Stimulated activated CD4-positive, alpha-beta T cell treated with anti-CD3 and anti-CD28 coated beads, TNF-alpha, amount 100 ng/mL, for 4 hours (primary cell): ENCODE measurements at places on chromosomes 1 and 21.

DNA sequence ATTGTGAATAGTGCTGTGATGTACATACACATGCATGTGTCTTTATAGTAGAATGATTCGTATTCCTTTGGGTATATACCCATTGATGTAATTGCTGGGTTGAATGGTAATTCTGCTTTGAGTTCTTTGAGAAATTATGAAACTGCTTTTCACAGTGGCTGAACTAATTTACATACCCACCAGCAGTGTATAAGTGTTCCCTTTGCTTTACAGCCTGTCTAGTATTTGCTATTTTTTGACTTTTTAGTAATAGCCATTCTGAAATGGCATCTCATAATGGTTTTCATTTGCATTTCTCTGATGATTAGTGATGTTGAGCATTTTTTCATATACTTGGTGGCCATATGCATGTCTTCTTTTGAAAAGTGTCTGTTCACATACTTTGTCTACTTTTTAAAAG lies 54.5 kb upstream of the FAM78B start:
- no peak for DNase-seq

- DNase-seq = no peak
Observed at GRCh38 chr1:245804696-245805095, 649.9 kb downstream of the KIF26B start.

DNA sequence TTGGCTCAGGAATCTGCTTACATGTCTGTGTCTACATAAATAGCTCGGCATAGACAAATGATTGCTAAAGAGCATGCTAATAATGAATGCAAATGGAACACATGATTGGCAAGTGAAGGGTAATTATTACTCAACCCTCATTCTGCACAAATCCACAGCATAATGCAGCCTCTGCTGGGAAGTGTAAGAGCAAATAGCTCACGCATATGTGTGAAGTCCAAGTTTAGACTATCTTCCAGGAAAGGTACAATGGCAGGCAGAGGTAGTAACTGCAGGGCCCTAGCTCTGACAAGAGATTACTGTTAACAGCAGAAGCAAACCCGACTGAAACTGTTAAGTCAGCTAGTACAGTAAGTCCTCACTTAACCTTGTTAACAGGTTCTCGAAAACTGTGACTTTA lies 7.0 kb upstream of the IL6R start:
- DNase-seq = no peak

GRCh38 chr21:31260790-31261189 lies 83.3 kb downstream of the TIAM1 start:
- DNase-seq = no peak

- DNase-seq = peak; percentile 21
Observed at GRCh38 chr1:7705048-7705907, 65.8 kb upstream of the VAMP3 start.

DNA sequence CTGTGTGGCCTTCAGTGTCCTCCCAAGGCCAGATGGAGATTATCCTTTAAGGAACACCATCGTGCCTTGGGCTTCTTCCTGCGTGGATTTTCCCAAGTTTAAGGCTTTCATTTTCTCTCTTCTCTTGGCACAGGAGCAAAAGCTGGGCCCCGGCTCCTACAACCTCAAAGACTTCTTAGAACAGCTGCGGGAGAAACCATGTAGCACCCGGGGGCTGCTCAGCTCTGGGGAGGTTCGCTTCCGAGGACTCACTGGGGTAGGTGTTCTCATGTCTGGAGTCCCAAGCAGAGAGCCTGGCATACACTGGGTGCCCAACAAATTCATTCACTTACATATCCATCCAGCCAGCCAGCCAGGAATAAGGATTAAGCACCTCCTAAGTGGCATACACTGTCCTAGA lies 6.6 kb upstream of the TTC22 start:
- DNase-seq = no peak

DNA sequence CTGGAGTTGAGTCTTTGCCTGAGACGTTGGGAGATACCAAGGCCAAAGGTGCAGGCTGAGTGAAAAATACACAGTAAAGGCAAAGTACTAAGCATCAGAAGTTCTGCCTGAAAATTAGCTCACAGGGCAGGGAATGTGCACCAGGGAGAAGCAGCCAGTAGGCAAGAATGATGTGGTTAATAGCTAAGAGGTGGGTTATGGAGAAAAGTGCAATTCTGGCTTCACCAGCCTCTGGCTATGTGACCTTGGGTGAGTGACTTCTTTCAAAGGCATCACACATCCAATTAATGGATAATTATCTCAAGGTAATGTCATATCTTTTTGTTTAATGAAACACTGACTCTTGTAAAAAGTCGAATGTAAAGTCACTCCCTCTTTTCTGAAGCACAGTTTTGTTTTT lies 230.7 kb upstream of the FGGY start:
- no peak for DNase-seq

GRCh38 chr1:151960780-151961513 lies 32.7 kb downstream of the S100A10 start:
- DNase-seq = no peak

DNA sequence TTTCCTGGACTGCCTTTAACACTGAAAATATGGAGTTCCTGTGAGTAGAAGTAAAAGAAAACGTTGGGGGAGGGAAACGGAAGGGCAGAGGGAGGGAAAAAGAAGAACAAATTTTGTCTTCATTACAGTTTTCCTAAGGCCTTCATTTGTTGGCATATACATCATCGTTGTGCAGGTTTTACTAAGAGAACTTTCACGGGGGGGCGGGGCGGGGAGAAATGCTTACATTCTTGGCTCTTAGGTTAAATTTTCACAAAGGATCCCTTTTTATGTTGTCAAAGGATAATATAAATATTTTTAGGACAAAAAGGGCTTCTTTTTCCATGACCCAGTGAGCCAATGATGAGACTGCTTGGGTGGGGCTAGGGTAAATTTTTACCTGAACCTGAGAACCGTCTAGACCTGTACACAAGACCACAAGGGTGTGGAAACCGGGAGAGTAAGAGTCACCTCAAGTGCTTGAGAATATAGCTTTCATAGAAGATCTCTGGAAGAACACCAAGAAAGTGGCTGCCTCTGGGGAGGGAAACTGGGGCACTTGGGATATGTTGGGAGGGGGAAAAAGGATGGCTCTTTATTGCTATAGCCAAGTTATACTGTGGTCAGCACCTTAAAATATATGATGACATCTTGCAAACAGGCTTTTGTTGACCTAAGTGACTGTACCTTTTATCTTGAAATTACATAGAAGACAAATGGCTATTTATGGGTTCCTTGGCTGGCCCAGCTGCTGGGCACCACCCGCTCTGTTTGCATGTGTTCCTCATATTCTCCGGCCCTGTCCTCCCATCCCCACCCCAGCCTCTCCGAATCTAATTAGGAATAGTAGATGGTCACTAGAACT lies 2.0 kb upstream of the UTP25 start:
- DNase-seq = no peak
